Endodermal cell (in vitro differentiated cells): ENCODE measurements at places on chromosomes 6 and 20.

DNA sequence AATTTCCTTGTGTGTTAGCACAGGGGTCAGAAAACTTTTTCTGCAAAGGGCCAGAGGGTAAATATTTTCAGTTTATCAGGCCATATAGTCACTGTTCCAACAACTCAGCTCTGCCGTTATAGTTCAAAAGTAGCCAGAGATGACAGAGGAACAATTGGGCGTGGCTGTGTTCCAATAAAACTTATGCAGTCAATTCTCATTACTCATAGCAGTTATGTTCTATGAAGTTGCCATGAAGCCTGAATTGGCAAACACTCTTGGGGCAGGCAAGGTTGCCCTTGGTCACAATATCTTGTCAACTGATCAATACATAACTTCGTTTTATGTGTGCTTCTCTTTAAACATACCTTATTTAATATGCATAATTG lies 304.2 kb downstream of the TFAP2C start:
- DNase-seq: no peak

DNA sequence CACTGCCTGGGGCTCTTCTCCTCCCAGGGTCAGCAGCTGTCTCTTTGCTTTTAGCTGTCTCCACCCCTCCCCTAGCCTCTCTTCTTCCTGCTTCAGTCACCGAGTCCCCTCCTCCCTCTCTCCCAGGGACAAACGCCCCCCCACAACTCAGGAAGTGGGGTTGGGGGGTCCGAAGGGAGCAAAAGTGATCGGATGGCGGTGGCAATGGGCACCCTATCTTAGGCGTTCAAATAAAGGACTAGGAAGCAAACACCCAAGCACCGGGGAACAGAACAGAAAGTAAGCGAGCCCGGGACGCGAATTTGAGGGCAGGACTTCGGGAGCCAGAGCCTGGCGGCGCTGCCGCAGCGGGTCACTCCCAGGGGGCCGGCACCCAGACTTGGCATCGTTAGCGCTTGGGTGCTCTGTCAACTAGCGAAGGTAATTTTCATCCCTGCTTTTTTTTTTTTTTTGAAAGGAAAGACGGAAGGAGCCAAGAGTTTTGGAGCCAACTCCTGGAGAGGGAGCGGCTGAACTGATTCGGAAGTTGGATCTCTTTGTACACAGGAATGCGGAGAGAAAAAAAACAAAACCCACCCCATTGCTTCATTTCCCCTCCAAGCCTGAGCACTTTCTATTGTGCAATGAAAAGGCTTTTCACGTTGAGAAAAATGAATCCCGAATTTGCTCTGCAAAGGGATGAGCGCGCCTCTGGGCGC lies 815 bp upstream of the ITPR3 start:
- peak; percentile 76 for DNase-seq

DNA sequence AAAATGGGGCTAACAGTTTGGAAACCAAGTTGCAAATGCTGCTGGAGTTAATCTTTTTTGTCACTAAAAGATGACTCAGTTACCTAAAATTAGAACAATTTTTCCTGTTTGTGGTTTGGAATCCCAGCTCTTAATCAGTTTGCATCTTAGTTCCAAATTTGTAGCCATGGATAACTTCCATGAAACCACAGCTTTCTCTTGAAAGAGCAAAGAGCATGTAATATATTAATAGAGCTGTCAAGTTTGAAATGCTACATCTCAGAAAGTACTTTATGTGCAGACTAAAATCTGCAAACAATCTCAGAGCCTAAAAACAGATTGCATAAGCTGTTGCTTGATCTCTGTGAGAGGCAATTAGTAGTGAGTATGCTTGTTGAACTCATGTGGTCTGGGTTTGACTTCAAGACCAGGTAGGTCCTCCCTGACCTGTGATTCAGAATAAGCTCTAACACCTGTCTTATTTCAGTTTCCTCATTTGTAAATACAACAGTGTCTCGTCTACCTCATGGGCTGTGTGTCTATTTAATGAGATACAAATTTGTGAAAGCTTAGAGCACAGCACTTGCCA lies 23.5 kb downstream of the DHX35 start:
- no peak for DNase-seq

DNA sequence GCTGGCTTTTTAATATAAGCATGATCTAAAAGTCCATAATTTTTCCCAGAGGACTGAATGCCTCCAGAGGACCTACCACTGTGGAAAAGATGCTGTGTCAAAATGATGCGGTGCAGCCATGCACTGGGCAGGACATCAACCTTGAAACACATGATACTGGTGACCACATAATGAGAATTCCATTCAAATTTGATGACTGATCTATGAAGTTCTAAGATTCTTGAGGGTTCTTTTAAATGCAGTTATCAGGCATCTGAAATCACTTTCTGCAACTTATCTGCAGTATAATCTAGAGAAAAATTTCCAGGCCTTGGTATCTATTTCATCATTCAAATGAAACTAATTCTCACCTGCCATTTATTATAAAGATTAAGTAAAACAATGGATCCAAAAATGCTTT lies 15.0 kb upstream of the MARCKS start:
- DNase-seq: no peak

DNA sequence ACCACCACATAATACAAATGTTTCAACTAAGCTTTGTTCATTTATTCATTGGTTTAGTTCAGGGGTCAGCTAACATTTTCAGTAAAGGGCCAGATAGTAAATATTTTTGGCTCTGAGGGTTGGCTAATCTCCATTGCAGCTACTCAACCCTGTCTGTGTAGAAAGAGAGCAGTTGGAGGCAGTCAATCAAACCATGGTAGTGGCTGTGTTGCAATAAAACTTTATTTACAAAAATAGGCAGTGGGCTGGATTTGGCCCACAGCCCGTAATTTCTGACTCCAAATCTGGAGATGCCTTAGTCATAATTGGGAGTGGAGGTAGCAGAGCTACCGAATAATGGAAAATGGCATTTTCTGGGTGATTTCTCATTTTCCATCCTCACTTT lies 242.5 kb upstream of the ZFP64 start:
- no peak for DNase-seq

GRCh38 chr6:110813338-110814101 lies 1.7 kb downstream of the CDK19 start:
- DNase-seq: no peak

DNA sequence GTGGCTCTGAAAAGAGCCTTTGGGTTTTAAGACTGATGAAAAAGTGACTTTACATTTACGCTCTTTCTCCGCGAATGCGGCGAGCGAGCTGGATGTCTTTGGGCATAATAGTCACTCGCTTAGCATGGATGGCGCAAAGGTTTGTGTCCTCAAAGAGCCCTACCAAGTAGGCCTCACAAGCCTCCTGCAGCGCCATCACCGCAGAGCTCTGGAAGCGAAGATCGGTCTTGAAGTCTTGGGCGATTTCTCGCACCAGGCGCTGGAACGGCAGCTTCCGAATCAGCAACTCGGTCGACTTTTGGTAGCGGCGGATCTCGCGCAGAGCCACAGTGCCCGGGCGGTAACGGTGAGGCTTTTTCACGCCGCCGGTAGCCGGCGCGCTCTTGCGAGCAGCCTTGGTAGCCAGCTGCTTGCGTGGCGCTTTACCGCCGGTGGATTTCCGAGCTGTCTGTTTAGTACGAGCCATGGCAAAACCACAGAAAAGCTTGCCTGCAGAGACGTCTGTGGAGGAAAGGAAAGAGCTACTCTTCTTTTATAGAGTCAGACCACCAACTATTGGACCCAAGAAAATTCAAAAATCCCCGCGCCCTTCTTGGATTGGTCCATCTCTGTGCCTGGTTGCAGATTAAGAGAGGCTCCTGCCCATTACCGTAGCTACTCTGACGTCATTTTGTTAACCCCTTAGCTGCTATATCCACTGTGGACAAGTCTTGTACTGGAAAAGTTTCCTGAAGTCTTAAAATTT lies 55.5 kb upstream of the HFE start:
- peak; percentile 96 for DNase-seq

DNA sequence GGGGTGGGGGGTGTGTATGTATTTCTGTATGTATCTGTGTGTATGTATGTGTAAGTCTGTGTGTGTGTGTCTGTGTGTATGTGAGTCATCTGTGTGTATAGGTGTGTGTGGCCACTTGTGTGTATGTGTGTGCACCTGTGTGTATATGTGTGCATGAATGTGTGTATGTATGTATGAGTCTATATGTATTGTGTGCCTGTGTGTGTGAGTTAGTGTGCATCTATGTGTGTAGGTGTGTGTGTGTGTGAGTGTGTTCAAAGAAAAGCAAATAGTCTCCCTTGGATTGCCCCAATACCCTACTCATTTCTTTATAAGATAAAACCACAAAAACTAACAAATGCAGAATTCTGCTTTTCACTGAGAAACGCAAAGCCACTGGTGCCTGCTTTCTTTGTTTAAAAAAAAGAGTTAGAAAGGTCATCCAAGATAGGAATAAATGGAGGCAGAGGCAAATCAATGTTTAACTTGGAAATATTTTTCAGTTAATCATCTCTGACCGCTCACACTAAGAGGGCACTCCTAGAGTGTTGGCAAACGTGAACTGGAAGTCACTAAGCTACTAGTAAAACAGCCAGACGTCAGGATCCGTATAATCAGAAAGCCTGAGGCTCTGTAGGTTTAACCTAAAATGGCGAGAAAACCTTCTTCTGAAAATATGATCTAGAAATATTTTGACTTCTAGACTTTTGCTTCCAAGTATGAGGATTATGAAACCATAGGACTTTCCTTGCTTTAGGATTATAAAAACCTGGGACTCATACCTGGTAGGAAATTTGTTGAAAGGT lies 37.4 kb upstream of the JAG1 start:
- no peak for DNase-seq
